Fibroblast of lung (primary cell): ENCODE measurements at places on chromosomes 7 and 10.
A peak's percentile ranks its signal among the peaks of the same experiment; 100 is the strongest.

GRCh38 chr7:43640679-43641078 lies 57.8 kb downstream of the STK17A start:
- H3K36me3 ChIP-seq: peaks cover 9% of the 10 kb centered on the region
- no peak for DNase-seq
- H3K4me1 ChIP-seq: peaks cover 15% of the 10 kb centered on the region
- no peak overlapping the region for H3K4me3 ChIP-seq
- no peaks in the 10 kb centered on the region for H3K27me3 ChIP-seq

- H3K27ac ChIP-seq: no peak overlapping the region
- no peaks in the 10 kb centered on the region for H3K4me1 ChIP-seq
- H3K27me3 ChIP-seq: peaks cover 29% of the 10 kb centered on the region
- no peak overlapping the region for H3K4me3 ChIP-seq
Observed at GRCh38 chr7:158588085-158588877, 658 bp upstream of the PTPRN2 start.

DNA sequence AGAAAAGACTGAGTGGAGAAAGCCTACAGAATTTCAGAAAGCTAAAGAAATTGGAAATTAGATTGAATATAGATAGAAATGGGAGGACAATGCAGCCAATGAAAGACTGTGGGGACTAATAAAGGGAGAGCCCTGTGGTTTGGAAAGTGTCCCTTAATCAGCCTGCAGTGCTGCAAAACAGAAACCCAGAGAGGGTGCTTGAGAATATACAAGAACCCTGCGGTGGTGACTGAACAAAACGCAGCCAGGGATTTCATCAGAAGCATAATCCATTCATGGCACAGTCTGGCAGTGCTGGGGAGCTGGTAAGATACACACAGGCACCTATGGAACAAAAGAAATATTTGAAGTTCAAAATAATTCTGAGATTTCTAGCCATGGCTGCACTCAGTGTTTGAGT lies 19.1 kb downstream of the CEP41 start:
- H3K36me3 ChIP-seq: no peaks in the 10 kb centered on the region
- peak; percentile 70 for DNase-seq
- no peak overlapping the region for H3K27ac ChIP-seq
- H3K4me3 ChIP-seq: no peak overlapping the region

DNA sequence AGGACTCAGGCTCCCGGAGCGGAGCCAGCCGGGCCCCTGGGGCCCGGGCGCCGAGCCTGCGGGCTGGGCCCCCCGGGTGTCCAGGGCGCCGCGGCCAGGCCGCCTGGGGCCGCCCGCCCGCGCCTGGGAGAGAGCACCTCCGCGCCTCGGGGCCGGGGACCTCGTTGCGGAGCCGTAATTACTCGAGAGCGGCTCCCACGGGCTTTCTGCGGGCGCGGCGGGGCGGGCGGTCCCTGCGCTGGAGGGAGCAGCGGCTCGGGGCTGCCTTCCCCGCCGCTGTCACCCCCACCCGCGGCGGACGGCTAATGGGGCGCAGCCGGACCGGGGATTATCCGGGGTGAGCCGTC lies 1.5 kb downstream of the GNB2 start:
- peak overlapping the region; percentile 34 for H3K27ac ChIP-seq
- DNase-seq: no peak
- peak overlapping the region; percentile 67 for H3K4me3 ChIP-seq
- no peaks in the 10 kb centered on the region for H3K27me3 ChIP-seq

DNA sequence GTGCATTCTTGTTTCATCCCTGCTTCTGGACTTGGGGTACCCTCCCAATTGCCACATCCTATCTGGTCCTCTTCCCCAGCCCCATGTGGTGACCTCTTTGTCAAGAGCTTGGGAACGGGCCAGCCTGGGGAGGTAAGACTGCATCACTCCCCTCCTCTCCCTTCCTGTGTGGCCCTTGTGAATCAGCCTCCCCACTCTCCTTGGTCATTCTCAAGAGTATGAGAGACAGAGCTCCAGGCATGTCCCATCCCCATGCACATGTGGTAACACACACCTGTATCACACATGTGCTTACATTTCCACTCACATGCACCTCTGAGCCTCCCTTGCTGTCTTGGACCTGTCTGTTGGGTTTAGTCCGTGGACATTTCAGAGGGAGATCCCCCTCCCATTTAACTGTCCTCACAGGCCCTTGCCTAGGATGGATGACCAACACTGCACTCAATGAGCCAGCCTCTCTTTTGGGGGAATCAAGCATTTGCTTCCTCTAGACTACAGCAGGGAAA lies 2.6 kb downstream of the MRPL43 start:
- peaks cover 8% of the 10 kb centered on the region for H3K4me1 ChIP-seq
- DNase-seq: no peak
- no peaks in the 10 kb centered on the region for H3K27me3 ChIP-seq
- peaks cover 10% of the 10 kb centered on the region for H3K36me3 ChIP-seq

DNA sequence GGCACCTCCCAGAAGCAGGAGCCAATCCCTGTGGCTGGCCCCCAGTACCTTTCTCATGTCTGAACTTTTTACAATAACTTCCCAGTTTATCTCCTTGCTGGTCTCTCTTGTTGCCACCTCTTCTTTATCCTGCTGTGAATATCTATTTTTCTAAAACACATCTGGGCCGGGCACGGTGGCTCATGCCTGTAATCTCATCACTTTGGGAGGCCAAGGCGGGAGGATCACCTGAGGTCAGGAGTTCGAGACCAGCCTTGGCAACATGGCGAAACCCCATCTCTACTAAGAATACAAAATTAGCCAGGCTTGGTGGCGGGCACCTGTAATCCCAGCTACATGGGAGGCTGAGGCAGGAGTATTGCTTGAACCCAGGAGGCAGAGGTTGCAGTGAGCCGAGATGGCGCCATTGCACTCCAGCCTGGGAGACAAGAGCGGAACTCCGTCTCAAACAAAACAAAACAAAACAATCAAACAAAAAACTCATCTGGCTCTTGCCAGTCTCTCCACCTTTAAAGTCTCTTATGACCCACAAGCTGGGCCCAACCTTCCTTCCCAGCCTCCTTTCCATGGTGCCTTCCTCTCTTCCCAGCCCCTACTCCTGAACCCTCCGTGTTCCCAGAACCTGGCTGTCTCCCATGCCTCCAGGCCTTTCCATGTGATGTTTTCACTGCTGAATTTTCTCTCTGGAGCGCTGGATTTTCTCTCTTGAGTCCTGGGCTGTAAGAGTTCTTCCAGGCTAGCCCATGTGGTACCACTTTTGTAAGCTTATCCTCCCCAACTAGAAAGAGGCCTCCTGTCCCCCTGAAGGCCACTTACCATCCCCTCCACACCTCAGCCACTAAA lies 51.3 kb downstream of the HIP1 start:
- no peaks in the 10 kb centered on the region for H3K36me3 ChIP-seq
- no peak overlapping the region for H3K27ac ChIP-seq
- DNase-seq: no peak
- no peaks in the 10 kb centered on the region for H3K27me3 ChIP-seq
- H3K4me1 ChIP-seq: no peaks in the 10 kb centered on the region

GRCh38 chr7:99837649-99838361 lies 10.0 kb downstream of the CYP3A43 start:
- H3K36me3 ChIP-seq: no peaks in the 10 kb centered on the region
- no peaks in the 10 kb centered on the region for H3K4me1 ChIP-seq
- peak; percentile 9 for DNase-seq
- H3K4me3 ChIP-seq: no peak overlapping the region
- peaks cover 3% of the 10 kb centered on the region for H3K27me3 ChIP-seq

DNA sequence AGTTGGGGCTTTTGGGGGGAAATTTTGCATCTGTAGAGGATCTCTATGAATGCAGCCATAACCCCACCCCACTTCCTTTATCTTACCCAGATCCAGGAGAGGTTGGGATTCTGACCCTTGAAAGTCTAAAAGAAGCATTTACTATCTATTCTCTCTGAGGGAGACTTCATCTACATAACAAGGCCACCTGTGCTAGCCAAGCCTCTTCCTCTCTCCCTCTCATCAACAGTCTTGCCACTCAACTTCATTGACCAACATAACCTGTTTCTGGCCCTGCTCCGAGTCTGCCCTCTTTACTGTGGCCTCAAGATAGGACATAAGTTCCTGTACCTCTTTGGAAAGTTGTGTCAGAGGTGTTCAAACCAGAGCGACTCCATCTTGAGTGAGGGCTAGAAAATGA lies 19.4 kb downstream of the TUBAL3 start:
- no peak overlapping the region for H3K4me3 ChIP-seq
- no peaks in the 10 kb centered on the region for H3K36me3 ChIP-seq
- H3K4me1 ChIP-seq: no peaks in the 10 kb centered on the region
- H3K27ac ChIP-seq: no peak overlapping the region
- DNase-seq: no peak

GRCh38 chr10:130017631-130018022 lies 53.6 kb upstream of the EBF3 start:
- no peaks in the 10 kb centered on the region for H3K36me3 ChIP-seq
- peaks cover 9% of the 10 kb centered on the region for H3K4me1 ChIP-seq
